ENCODE measurements at places on chromosomes 7 and 10.
A peak's percentile ranks its signal among the peaks of the same experiment; 100 is the strongest.

GRCh38 chr7:32092346-32092745, 22.1 kb upstream of the PDE1C start:
- no peak overlapping the region for H3K27ac ChIP-seq
- H3K36me3 ChIP-seq: no peaks in the 10 kb centered on the region
- no peak overlapping the region for H3K4me3 ChIP-seq
- DNase-seq: no peak
- H3K4me1 ChIP-seq: no peaks in the 10 kb centered on the region

DNA sequence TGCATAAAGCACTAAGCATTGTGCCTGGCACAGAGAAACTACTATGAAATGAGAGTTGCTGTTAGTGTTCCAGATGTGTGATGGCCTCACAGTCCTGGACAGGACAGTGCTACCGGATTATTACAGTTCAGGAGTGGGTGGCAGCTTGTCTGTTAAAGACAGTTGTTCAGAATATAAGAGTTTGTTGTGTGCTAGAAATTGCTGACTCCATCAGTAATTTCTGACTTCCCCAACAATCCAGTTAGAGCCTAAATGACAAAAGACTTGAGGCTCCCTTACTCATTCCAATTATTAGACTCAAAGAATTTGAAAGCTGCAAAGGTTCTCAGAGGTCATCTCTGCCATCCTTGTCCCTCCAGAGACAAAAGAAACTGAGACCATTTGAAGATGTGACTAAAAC, 34.3 kb upstream of the DNAJB12 start:
- no peaks in the 10 kb centered on the region for H3K27me3 ChIP-seq
- H3K4me3 ChIP-seq: no peak overlapping the region
- DNase-seq: no peak
- H3K4me1 ChIP-seq: no peaks in the 10 kb centered on the region

GRCh38 chr7:1330801-1331425, 98.2 kb downstream of the UNCX start:
- no peak overlapping the region for H3K27ac ChIP-seq
- no peaks in the 10 kb centered on the region for H3K36me3 ChIP-seq
- DNase-seq: no peak
- H3K4me3 ChIP-seq: no peak overlapping the region

DNA sequence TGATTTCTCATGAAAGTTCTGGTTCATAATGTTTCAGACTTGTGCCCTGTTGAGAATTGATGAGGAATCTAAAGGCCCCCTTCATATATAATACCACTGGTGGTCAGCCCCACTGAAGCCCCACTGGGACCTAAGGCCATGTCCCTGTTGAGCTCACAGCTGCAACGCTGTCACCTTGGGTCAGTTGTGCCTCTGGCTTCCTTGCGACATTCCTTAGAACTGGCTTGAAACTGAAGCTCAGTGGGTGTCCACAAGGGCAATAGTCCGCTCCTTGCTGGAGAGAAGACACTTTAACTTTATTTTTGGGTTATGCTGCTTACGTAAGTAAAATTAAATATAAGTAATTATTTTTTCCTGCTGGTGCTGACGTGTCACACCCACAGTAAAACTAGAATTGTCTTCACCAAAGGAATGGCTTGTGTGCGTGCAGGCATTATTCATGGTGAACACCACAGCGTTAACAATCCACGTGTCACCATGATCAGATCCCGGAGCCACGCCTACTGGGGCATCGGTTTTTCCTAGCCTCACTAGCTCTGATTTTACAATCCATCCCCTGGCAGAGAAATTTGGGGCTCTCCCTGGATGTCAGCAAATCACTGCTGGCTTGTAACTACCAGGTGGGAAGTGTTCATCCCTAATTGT, 66.5 kb downstream of the BICC1 start:
- H3K27me3 ChIP-seq: no peaks in the 10 kb centered on the region
- H3K36me3 ChIP-seq: no peaks in the 10 kb centered on the region
- no peaks in the 10 kb centered on the region for H3K4me1 ChIP-seq
- no peak for DNase-seq
- no peak overlapping the region for H3K4me3 ChIP-seq
- H3K27ac ChIP-seq: no peak overlapping the region

DNA sequence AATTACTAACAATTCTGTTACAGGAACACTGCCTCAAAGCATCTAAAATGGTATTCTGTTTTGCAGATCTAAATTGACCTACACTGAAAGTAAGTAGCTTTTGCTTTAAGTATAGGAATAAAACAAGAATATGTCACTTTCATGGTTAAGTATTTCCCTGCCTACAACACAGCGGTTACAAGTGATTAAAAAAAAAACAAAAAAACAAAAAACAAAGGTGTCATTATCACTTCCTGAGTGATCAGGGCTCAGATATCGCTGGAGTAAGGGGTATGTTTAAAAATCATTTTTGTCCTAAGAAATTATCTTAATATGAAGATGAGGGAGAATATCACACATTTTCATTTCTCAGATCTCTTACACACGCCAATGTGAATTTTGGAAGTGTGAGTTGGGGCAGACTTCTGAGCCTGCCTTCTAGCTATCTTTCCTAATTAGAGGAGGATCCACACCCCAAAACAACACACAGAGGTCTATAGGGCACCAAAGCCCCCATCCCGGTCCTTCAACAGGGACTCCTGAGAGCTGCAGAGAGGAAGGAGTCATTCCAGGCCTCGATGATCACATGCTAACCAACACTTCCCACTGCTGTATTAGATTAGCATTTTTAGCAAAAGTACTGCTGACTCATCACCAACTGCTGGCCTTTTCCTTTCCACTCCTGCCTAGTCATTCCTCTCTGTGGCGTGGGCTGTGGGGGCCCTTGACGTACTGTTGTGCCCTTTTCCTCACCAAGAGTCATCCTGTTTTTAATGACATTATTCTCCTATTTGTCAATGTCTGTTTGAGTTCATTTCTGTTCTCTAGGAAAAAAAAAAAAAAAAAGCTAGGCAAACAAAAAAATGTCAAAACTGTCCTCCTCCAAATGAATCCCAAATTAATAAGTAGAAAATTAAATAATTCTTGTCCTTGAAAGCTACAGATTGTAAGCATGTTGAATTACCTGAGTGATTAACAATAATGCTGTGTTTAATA, 31.2 kb downstream of the PRTFDC1 start:
- DNase-seq: no peak
- no peak overlapping the region for H3K4me3 ChIP-seq
- H3K27ac ChIP-seq: no peak overlapping the region
- no peaks in the 10 kb centered on the region for H3K36me3 ChIP-seq
- no peaks in the 10 kb centered on the region for H3K27me3 ChIP-seq

- H3K27ac ChIP-seq: peak overlapping the region; percentile 93
- peaks cover 54% of the 10 kb centered on the region for H3K4me1 ChIP-seq
- H3K36me3 ChIP-seq: peaks cover 7% of the 10 kb centered on the region
- DNase-seq: peak; percentile 67
Observed at GRCh38 chr10:124632064-124632531, 112.1 kb downstream of the FAM53B start.

DNA sequence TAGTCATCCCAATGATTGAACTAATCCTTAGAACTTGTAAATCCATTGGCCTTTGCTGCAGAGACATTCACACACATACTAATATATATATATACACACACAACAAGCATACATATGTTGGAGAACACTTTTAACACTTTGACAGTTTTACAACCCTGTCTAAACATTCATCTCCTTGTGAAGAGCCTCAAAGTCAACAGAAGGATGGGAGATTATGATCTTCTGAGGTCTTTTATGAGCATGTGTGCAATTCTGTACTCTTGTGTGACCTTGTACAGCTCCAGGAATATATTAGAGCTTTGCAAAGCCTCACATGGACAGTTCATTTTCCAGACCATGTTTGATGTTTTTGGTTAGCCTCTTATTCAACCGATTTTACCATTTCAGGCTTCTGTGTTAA, 589.0 kb downstream of the NXPH1 start:
- no peaks in the 10 kb centered on the region for H3K4me1 ChIP-seq
- H3K36me3 ChIP-seq: no peaks in the 10 kb centered on the region
- no peaks in the 10 kb centered on the region for H3K27me3 ChIP-seq
- H3K4me3 ChIP-seq: no peak overlapping the region
- DNase-seq: no peak

- H3K36me3 ChIP-seq: peaks cover 11% of the 10 kb centered on the region
- H3K4me1 ChIP-seq: peaks cover 70% of the 10 kb centered on the region
- H3K4me3 ChIP-seq: no peak overlapping the region
- H3K27ac ChIP-seq: peak overlapping the region; percentile 86
- no peaks in the 10 kb centered on the region for H3K27me3 ChIP-seq
Observed at GRCh38 chr7:127907110-127908040, 123.9 kb downstream of the LRRC4 start.

- H3K4me3 ChIP-seq: no peak overlapping the region
- peaks cover 62% of the 10 kb centered on the region for H3K4me1 ChIP-seq
- peak; percentile 83 for DNase-seq
- peaks cover 6% of the 10 kb centered on the region for H3K36me3 ChIP-seq
- peak overlapping the region; percentile 91 for H3K27ac ChIP-seq
Observed at GRCh38 chr10:74081192-74081803, 69.3 kb downstream of the AP3M1 start.

GRCh38 chr10:927131-927530, 4.4 kb downstream of the LARP4B start:
- peaks cover 37% of the 10 kb centered on the region for H3K36me3 ChIP-seq
- no peak for DNase-seq
- H3K4me3 ChIP-seq: no peak overlapping the region
- H3K27me3 ChIP-seq: no peaks in the 10 kb centered on the region
- H3K27ac ChIP-seq: no peak overlapping the region
- peaks cover 36% of the 10 kb centered on the region for H3K4me1 ChIP-seq

- H3K4me3 ChIP-seq: no peak overlapping the region
- H3K27ac ChIP-seq: no peak overlapping the region
- H3K4me1 ChIP-seq: no peaks in the 10 kb centered on the region
- H3K27me3 ChIP-seq: no peaks in the 10 kb centered on the region
Observed at GRCh38 chr10:127243490-127244272, 47.3 kb upstream of the INSYN2A start.

GRCh38 chr7:94562525-94562924, 52.9 kb downstream of the CASD1 start:
- 0 out of 2 replicates have a peak, but pooled peaks cover 6% of the 10 kb centered on the region for H3K36me3 ChIP-seq
- H3K4me1 ChIP-seq: no peaks in the 10 kb centered on the region
- H3K27me3 ChIP-seq: no peaks in the 10 kb centered on the region
- no peak overlapping the region for H3K27ac ChIP-seq

DNA sequence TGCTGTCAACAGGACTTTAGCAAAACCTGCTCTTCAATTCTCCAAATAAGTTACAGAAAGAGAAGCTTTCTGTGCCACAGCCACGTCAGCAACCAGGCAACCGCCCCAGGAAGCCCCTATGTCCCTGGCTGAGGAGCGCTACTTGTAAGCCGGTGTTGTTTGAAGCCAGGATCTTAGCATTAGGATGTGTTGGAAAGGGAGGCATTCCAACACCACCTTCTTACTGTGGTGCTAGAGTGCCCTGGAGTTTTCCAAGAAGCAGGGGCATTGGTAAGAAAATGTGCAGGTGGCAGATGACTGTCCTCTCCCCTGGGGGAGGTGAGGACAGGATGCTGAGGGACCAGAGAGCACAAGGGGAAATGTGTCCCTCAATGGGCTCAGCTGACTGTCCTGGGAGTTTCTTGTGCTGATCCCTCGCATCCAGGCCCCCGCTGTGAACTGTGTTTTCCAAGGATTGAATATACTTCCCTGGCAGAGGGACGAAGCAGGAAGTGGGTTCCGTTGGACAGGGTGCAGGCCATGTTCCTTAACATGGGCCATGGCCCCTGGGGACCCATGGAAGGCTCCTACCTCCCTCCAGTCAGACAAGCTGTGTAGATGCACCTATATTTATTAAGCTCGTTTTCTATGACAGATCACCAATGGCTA, 139.6 kb upstream of the GDF10 start:
- DNase-seq: no peak
- H3K4me1 ChIP-seq: no peaks in the 10 kb centered on the region
- H3K4me3 ChIP-seq: no peak overlapping the region
- H3K36me3 ChIP-seq: no peaks in the 10 kb centered on the region
- no peaks in the 10 kb centered on the region for H3K27me3 ChIP-seq

DNA sequence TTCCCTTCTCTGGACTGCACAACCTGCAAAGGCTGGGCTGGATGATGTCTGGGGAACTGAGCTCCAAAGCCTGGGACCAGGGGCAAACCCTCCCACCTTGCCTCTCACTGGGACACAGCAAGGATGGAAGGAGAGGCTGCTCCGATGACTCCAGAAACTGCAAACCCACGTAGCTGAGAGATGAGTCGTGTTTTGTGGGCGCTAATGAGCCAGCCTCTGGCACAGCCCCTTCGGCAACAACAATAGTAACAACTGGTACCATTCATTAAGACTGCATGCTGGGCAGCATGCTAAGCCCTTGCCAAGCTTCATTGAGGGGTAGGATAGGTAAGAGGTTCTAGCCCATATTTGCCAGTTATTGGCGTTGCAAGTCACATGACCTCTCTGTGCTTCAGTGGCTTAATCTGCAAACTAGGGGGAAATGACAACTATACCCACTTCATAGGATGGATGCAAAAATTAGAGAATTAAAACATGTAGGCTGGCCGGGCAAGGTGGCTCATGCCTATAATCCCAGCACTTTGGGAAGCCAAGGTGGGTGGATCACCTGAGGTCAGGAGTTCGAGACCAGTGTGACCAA, 145.9 kb downstream of the SH3PXD2A start:
- DNase-seq: no peak
- H3K4me1 ChIP-seq: no peaks in the 10 kb centered on the region
- no peaks in the 10 kb centered on the region for H3K36me3 ChIP-seq
- H3K27ac ChIP-seq: no peak overlapping the region

DNA sequence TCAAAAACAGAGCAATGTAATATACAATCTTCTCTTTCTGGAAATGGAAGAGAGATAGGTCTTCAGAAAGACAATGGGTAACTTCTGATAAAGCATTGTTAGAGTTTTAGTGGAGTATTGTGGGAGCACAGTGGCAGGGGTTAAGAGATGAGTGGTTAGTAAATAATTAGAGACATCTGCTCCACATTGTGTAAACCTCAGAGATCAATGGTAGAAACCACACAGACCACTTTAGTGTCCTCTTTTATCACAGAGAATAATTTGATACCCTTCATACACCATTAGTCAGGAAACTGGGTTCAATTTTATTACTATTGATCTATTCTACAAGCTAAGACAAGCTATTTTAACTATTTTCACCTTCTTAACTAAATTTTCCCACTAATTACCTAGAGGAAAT, 35.9 kb upstream of the MAGI2 start:
- H3K27ac ChIP-seq: no peak overlapping the region
- H3K4me3 ChIP-seq: no peak overlapping the region
- no peaks in the 10 kb centered on the region for H3K36me3 ChIP-seq
- DNase-seq: no peak
- no peaks in the 10 kb centered on the region for H3K4me1 ChIP-seq

GRCh38 chr10:88835910-88836221, 15.8 kb downstream of the ANKRD22 start:
- no peak overlapping the region for H3K4me3 ChIP-seq
- peaks cover 9% of the 10 kb centered on the region for H3K4me1 ChIP-seq
- DNase-seq: no peak
- H3K36me3 ChIP-seq: no peaks in the 10 kb centered on the region
- H3K27me3 ChIP-seq: no peaks in the 10 kb centered on the region

Data from Karpas-422 (cell line).